ENCODE measurements at places on chromosomes 12 and 14. TPM values are rescaled to one million over a fixed set of nuclear protein-coding genes. Genes with fewer than 3 reads are reported as not detected.

Gene ARHGEF25
- 11.0 TPM for total RNA-seq

Gene ETFBKMT
- 3.2 TPM for total RNA-seq

Gene COCH
- total RNA-seq = 1.3 TPM

Gene HOXC12
- not detected for total RNA-seq
